Activated CD4-positive, CD25-positive, alpha-beta regulatory T cell (primary cell): ENCODE measurements at places on chromosomes 6 and 20.

GRCh38 chr20:19003366-19004336, 190.1 kb downstream of the SCP2D1 start:
- DNase-seq: no peak

- no peak for DNase-seq
Observed at GRCh38 chr6:50845499-50846143, 26.9 kb downstream of the TFAP2B start.

DNA sequence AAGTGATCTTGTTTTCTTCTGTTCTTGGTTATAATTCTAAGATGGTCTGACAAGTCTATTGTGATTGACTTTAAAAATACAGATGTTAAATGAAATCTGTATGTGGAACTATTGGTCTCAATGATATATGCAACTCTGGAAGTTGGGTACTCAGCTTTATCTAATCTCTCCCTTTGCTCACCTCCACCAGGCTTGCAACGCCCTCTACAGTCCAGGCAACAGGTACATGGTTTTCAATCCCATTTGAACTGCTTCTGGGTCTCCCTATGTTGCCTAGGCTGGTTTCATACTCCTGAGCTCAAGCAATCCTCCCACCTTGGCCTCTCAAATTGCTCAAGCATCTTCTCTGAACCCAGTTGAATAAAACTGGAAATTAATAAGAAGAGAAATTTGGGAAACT, 25.6 kb upstream of the HLA-DQB1 start:
- no peak for DNase-seq

GRCh38 chr20:31476643-31477215, 1.6 kb downstream of the REM1 start:
- DNase-seq: no peak

GRCh38 chr6:91486200-91486599, 899.3 kb upstream of the MAP3K7 start:
- DNase-seq: no peak

DNA sequence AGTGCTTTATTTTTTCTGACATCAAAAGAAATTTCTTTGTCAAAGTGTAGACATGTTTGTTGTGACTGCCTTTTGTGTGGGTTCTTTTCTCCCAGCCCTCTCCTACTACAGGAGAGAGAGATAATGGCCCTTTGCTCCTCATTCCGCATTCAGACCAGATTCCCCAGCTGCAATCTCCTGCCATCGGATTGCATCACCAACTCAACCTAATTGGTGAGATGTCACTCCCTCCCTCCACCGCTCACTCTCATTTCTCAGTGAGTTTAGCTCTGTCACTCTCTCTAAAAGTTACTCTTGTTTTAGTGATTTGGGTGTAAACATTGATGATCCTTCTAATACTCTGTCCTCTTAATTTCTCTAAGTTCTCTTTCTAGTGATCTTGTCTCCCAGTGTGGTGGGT, 22.7 kb downstream of the UTRN start:
- no peak for DNase-seq

GRCh38 chr6:43088654-43089056, 12.5 kb downstream of the PTK7 start:
- DNase-seq: no peak

- no peak for DNase-seq
Observed at GRCh38 chr6:105898286-105898685, 187.8 kb upstream of the PRDM1 start.

- DNase-seq: no peak
Observed at GRCh38 chr20:12891643-12892042, 117.1 kb upstream of the SPTLC3 start.

- no peak for DNase-seq
Observed at GRCh38 chr6:83905648-83906047, 46.2 kb downstream of the CYB5R4 start.

- DNase-seq: no peak
Observed at GRCh38 chr6:114747995-114748625, 405.3 kb upstream of the HS3ST5 start.

DNA sequence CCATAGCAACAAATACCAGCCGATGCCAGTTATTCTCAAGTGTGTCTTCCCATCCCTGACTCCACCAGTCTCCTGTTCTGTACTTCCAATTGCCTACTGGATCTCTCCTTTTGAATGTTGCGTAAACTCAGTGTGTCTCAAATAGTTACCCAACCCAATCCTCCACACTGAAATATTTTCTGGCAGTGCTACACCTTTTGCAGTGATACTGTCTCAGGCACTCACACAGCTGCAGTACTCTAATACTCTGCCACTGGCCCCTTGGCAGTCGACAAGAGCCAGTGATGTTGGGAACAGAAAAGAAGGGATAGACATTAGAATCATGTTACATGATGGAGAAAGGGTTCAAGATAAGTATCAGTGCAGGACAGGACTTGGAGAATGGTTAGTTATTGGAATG, 31.8 kb upstream of the FOXO3 start:
- no peak for DNase-seq

DNA sequence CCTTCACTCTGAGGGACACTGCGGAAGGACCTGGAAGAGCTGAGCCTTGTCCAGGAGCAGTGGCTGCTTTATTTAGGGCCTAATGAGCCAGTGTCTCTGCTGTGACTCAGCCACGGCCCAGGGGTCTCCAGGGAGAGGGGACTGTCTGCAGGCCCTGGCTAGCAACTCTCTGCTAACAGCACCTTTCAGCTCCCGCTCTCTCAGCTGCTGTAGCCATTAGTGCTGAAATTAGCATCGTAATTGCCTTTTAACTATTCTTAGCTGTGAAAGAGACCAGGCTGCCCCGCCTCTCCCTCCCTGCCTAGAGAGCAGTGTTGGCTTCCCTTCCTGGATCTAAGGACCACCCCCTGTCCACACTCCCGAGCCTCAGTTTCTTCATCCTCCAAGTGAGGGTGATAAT, 53.1 kb upstream of the SLC32A1 start:
- no peak for DNase-seq

GRCh38 chr6:123904228-123904627, 100.6 kb downstream of the NKAIN2 start:
- DNase-seq: no peak

DNA sequence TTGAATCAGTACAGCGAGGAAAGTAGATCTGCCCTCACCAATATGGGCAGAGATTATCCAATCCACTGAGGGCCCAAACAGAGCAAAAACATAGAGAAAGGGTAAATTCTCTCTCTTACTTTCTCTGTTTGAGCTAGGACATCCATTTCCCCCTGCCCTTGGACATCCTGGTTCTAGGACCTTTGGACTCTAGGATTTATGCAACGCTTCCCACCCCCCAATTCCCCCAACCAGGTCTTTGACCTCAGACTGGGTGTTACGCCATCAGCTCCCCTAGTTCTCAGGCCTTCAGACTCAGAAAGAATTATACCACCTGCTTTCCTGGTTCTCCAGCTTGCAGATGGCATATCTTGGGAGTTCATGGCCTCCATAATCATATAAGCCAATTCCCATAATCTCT, 10.2 kb upstream of the B3GAT2 start:
- no peak for DNase-seq

DNA sequence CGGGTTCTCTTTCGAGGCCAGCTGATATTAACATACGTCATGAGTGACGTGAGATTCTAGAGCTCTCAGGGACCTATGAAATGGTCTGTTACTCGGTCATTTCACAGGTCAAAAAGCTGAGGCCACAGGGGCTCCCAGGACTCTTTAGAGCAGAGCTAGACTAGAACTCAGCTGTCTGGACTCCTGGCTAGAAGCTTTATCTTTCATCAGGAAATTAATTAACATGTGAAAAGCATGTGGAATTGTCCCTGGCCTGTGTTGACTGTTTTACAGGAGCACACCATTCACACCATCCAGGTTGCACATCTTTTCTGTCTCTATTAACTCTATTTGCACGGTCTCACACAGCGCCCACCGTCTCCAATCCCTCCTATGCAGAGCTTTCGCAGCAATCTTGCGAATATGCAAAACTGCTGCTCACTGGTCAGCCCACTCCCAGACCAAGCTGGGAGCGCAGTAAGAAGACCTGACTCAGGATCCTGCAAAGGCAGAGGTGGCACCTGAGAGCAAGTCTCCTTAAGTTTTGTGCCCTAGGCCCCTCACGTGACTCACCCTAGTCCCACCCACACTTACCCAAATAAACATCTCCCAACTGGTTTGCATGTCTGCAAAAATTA, 522.5 kb downstream of the CD83 start:
- DNase-seq: no peak

- no peak for DNase-seq
Observed at GRCh38 chr20:52805296-52805571, 166.9 kb upstream of the TSHZ2 start.

DNA sequence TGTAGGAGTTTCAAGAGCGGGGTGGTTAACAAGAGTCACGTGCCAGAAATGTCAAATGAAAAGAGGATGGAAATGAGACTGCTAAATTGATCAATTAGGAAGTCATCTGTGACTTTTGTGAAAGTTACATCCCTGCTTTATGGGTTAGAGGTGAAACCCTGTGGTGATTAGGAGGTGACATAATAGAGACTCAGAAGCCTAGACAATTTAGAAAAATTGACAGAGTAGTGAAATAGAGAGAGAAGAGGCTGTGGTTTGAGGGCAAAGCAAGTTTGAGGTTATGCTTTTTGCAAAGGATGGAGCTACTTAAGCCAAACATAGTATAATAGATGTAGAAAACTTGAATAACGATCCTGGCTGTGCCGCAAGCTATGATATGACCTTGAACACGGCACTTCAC, 71.8 kb downstream of the IMPG1 start:
- no peak for DNase-seq

DNA sequence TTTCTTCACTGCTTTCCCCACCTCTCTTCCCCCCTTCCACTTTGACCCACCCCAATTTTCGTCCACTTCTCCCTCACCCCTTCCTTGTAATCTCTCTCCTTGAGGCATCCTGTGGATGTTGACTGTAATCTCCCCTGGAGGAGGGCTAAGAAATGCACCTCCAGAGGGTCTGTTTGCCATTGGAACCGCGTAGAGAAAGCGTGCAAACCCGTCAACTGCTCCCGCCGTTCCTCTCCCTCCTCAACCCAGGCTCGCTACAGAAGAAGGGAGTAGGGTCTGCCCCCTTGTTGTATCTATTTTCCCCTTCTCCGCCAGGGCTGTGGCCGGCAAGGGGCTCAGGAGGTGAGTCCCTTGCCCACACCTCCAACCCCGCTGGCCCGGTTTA, 502 bp upstream of the HTR1E start:
- no peak for DNase-seq
